Stimulated activated CD8-positive, alpha-beta memory T cell treated with anti-CD3 and anti-CD28 coated beads, Interleukin-15, amount 100 ng/mL, for 48 hours (primary cell): ENCODE measurements at places on chromosomes 7 and 10.

DNA sequence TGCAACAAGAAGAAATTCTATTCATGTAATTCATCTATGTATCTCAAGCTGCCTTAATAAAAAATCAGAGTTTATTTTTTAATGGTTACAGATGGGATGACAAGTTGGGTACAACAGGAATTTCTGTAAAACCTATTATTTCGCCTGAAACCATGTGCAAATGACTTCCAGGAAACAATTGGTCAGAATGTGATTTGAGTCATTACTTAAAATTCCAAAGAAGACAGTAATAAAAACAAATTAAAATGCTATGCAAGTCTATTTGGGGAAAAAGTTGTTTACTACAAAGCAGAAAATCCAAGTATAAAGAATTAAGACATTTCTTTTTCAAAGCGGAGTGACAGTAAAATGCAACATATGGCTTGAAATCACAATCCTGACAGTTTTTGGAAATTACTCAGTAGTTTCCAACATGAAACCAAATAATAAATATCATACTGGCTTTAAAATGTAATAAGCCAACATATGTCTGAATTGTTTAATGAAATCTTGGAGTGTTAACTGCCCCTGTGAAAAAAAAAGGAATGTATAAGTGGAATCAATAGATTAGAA is 41.5 kb upstream of the SEMA3C start:
- DNase-seq: no peak

- no peak for DNase-seq
Observed at GRCh38 chr7:134901389-134902020, 84.8 kb upstream of the AGBL3 start.

DNA sequence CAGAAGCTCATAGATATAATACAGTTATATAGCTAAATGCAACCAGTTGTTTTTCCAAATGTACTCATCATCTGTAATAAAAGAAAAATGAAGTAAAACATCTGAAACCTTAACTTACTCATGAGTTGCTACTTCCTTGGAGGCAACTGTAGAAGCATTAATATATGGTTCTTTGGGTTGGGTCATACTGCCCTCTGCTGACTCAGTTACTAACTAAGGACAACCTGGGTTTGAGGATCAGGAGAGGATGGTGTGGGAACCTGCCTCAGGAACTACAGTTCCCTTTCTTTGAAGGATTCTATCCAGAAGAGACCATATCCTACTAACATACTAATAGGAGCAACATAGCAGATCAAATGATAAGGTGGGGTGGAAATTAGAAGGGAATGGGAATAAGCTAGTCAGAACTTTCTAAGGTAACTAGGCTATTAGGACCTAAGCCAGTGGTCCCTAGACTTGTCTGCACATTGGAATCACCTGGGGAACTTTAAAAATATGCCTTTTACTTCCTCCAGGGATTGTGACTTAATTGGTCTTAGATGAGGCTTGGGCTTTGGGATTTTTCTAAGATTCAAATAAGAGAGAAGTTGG is 20.7 kb downstream of the COX15 start:
- DNase-seq: no peak

GRCh38 chr10:88555190-88555908 is 27.8 kb downstream of the RNLS start:
- no peak for DNase-seq

GRCh38 chr10:1400101-1401070 is 336.9 kb downstream of the ADARB2 start:
- no peak for DNase-seq
